ENCODE measurements at places on chromosomes 3 and 15.

DNA sequence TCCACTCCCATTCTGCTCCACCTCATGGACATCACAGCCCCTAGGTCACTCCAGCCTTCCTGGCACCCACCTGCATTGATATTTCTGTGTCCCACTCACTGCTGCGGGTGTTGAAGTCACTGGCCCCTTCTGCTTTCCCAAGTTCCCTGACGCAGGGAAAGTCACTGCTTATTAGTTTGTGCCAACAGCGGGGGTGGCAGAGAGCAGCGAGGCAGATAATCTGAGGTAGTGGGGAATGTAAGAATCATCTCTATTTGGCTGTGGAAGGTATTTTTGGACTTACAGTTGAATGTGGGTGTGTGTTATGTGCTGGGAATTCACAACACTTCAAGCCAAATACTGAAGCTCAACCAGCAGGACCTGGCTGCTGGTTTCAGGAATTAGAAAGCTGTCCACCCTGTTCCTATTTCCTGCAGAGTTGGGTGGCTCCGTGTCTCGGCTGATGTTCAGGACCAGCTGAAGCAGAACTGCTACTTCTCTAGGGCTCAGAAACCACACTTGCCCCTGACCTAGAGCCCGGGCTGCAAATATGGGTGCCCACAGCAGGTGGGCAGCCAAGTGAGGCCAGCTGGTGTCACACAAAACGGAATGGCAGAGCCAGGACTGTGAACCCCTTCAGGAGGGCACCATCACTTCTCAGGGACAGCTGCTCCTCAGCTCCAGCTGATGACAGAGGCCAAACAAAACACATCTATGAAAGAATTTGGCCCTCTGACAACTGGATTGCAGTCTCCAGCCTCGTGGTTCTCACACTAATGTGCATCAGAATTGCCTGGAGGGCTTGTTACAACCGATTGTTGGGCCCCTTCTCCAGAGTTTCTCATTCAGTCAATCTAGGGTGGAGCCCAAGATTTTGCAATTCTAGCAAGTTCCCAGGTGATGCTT lies 57.7 kb downstream of the SEMA5B start:
- DNase-seq, result no peak

DNA sequence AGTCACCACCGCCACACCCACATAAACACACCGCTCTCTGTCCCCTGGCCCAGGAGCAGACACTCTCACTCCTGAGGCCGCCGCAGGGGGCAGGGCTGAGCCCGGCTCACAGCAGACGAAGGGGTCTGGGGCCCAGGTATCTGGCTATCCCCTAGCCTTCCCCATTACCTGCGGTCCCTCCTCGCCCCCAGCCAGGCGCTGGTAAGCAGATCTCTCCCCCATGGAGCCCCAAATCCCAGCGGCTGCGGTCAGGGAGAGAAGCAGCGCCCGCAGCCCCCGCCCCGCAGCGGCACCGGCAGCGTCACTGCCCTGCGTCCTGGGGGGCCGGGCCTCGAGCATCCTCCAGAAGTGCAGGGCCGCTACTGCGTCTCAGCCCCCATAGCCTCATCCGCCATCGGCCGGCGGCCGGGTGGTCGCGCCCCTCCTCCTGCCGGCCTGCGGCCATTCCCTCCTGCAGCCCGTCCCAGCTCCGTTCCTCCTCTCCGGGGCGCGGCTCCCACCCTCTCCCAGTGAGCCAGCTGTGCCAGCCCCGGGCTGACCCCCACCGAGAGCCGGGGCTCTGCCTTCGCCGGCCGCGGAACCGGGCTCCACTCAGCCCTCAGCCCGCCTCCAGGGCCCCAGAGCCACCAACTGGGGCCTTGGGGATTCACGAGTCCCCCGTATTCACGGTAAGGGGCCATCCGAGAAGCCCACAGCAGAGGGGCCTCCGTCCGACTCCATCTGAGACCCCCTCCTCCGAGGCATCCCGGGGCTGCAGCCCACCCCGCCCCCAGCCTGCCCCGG lies 13.1 kb downstream of the TNK2 start:
- peak; percentile 66 for DNase-seq

DNA sequence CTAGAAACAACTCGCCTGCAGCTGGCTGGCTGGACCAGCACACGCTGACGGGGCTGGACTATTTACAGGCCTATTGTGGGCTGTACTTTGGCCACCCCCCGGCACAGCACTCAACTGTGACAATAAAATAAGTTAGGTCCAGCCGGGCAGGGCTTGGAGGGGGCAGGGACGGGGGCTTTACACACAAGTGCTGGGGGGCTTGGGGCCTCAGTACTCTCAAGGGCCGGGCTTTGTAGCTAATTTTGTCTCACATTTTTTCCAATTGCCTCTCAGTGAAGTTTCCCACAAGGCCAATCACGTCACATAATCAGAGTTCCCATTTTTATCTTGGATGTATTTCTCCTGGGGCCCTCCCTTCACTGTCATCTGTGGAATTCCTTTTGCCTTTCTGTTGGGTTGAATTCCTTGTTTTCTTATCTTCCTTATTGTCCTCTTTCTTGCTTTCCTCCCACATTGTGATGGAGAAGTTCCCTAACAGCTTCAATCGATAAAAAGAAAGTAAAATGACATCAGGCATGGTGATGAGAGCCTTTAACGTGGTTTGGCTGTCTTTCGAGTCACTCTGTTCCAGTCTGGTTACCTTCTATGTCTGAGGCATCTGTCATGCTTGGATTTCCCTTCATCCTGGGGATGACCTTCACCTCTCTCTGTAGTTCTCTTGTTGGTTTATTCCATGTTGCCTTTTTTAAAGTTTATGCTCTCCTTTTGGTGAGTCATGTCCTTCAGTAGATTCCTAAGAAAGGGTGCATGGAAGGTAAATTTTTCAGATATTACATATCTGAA lies 44.1 kb upstream of the CMTM7 start:
- no peak for DNase-seq

- DNase-seq, result no peak
Observed at GRCh38 chr3:8301977-8302735, 199.5 kb upstream of the LMCD1 start.

DNA sequence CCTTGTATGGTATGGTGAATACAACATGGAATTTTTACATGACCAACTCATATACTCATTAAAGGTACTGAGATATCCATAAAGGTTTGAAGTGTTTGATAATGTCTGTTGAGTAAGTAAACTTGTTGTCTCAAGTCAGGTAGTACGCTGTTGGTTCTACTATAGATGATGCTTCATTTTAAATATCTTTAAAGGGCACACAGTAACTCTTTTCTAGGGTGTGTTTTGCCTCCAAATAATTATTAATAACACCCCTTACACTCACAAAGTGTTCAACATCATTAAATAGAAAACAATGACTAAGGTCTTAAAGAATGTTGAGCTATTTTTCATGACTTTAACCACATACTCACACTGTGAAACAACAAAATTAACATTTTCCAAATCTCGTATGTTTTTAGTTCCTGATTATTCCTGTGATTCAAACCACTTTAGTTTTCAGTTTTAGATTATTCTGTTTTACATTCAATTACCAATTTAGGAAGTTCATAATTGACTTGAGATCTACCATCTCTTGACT lies 220.0 kb upstream of the NANOGP8 start:
- no peak for DNase-seq

GRCh38 chr3:180048103-180048502 lies 11.4 kb upstream of the PEX5L start:
- no peak for DNase-seq

DNA sequence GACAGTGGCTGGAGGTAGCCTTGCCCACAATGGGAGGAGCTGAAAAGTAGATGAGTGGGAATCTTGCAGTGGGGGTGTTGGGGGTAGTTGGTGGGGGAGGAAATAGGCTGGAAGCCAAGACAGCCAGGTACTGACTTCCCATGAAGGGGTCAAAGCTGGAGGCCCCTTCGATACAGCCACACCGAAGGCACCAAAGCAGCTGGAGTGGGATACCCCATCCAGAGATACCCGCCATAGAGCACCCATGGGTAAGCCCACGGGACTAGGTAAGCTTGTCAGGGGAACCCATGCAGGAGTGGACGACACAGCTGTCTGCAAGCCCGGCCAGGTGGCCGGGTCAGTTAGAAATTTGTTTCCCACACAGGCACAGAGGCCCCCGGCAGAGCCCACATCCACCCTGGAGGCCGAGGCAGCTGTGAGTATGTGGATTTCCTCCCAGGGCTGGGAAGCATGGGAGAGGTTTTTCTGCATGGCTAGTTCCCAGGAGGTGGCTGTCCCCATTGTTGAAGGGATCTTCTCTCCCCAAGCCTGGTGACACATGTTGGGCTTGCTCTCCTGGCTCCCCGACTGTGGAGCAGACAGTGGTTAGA lies 28.6 kb downstream of the PRR23E start:
- no peak for DNase-seq

DNA sequence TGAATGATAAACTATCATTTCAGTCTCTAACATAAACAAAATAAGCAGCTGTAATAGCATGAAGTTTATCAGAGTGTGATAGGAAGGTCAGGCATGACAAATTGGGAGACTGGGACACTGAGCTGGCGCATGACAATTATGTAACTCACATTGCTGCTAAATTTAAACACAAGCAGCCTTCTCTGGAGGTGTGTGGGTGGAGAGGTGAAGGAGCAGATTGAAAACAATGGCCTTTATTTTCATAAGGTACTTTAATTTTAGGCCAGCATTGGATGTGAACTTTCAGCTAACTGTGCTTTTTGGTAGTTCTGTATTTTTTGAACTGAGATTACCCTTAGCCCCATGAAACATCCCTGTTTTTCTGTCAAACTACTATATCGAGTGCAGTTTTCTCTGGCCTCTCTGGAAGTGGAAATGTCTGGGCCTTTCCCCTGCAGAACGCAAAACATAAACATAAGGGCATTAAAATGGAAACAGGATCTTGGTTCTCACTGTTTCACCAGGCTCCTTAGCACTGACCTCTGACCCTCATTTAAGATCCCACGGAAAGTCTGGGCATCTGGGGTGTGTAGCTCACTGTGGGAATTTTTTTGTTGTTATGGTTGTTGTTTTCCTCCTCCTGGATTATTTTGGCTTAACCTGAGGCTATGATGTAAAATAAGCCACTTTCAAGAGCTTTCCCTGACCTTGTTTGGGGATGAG lies 160.1 kb upstream of the DPH6 start:
- no peak for DNase-seq

GRCh38 chr3:10361375-10361774 lies 40.5 kb upstream of the SEC13 start:
- DNase-seq, result no peak

DNA sequence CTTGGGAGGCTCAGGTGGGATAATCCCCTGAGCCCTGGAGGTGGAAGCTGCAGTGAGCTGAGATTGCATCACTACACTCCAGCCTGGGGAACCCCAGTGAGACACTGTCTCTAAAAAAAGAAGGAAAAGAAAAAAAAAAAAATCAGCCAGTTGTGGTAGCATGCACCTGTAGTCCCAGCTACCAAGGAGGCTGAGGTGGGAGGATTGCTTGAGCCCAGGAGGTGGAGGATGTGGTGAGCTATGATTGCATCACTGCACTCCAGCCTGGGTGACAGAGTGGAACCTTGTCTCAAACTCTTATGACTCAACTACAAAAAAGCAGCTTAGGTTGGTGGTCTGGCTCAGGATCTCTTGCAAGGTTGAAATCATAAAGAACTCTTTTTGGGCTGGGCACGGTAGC lies 19.3 kb upstream of the GPX1 start:
- no peak for DNase-seq

GRCh38 chr3:111725706-111726105 lies 130.6 kb upstream of the ZBED2 start:
- no peak for DNase-seq

DNA sequence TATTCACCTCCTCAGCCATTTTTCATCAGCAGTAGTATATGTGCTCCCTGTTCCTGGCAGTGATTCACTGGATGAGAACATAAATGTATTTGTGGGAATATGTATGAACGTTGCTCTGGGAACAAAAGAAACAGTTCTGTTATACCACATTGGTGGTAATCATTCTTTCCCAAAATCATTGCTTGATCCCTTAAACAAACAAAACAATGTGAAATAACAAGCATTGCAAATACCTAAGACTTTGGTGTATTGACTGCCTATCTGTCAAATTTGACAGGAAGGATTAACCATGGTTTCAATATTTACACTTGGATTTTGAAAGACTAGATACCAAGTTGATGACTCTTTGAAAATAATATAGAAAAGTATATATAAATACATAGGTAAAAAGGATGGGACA lies 284.1 kb downstream of the FHIT start:
- DNase-seq, result no peak

- no peak for DNase-seq
Observed at GRCh38 chr15:71730277-71731144, 79.8 kb upstream of the NR2E3 start.

DNA sequence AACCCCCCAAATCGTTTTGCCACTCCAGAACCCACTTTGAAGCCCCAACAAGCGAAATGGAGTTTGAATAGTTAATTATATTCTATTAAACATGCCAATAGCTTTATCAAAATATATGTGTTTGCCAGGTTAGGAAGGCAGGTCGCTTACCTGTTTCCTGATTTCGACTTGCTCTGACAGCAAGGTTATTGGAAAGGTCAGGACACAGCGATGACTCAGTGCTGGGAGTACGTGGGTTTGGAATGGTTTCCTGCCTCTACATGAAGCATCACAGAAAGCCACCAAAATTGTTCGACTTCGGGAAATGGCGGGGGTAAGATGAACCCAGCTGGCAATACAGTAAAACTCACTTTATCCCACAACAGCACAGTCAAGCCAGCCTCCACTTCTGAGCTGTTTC lies 135.6 kb upstream of the ABI3BP start:
- DNase-seq, result no peak

- DNase-seq, result no peak
Observed at GRCh38 chr3:143951351-143951971, 20.2 kb upstream of the DIPK2A start.

DNA sequence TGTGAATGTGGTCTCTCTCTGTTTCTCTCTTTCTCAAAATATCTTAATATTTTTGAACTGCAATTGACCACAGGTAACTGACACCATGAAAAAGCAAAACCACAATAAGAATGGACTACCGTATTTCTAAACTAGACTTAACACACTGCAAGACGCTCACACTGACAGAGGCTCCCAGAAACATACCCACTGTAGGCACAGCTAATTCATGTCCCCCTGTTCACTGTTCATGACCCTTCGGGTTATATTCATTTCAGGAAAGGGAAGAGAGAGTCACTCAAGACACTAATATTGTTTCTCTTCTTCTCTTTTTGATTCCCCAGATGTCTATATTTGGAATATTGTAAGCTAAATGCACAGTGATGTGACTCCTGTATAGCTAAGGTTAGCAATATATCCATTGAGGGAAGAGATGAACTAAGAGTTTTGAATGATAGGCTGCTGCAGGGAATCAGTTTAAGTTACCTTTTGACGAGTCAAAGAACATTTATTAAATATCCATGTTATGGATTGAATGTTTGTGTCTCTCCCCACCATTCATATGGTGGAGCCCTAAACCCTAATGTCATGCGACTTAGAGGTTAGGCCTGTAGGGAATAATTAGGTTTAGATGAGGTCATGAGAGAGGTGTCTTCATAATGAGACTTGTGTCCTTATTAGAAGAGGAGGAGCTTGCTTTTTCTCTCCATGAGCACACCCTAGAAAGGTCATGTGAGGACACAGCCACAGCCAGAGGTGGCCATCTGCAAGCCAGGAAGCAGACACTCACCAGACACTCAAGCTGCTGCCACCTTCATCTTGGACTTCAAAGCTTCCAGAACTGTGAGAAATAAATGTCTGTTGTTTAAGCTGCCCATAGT lies 216.6 kb upstream of the GRM7 start:
- no peak for DNase-seq

All from NCI-H2107 (cell line).